Testis (tissue), 5 donors: ENCODE measurements at places on chromosomes 5 and 9. TPM values are rescaled to one million over a fixed set of nuclear protein-coding genes. Genes with fewer than 3 reads are reported as not detected.
A peak's percentile ranks its signal among the peaks of the same experiment; 100 is the strongest.

DNA sequence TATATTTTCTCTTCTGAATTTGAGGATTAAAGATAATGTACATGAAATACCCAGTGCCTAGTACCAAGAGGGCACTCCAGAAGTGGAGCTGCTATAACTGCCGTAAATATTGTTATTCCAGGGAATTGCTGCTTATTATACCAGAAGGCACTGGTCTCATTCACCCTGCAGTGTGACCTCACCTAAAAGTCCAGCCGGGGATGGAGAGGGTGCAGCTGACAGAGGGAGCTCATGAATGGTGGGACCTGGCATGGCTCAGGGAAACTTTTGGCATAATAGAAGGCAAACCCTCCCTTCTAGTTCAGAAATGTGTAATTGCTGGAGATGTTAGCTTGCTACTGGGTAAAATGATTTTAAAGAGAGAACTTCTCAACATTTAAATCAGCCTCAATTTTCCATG is 108.5 kb downstream of the MVB12B start:
- no peak for DNase-seq

- no peak for DNase-seq
Observed at GRCh38 chr5:61176631-61177030, 14.4 kb upstream of the SMIM15 start.

DNA sequence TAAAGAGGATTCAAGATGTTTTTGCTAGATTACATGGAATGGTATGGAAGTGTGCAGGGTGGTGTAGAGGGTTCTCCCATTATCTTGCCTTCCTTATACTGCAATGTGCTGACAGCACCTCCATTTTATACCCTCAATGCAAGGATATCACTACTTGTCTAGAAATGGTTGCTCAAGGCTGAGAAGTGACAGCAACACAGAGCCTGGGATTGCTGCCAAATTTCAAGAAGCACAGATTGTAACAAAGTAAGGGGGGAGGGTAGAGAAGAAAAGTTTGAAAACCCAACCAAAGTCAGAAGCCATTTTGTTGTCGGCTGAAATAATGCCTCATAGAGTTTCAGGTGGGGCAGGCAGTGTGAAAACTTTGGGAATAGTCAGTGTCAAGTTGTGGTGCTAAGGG is 29.8 kb downstream of the PCDHAC2 start:
- DNase-seq: peak; percentile 72

- DNase-seq: no peak
Observed at GRCh38 chr5:153496835-153497234, 6.4 kb downstream of the GRIA1 start.

The ENTREP1 gene
- 5.2 TPM for polyA plus RNA-seq

DNA sequence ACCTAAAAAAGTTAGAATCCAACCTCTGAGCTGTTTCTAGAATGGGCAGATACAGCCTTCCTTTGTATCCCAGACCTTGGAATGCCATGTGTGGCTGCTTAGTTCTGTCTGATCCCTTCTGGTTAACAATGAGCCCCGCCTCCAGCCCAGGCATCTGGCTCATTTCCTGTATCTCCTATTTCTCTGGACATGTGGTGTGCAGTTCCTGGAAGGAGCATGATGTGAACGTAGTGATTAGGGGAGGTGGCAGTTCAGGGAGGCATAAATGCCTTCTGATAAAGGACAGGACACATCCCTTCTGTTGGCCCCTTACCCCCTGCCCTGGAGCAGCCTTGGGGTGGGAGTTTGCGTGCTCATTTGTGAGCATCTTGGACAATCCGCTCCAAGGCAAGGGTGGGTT is 243.0 kb downstream of the ZSWIM6 start:
- no peak for DNase-seq

DNA sequence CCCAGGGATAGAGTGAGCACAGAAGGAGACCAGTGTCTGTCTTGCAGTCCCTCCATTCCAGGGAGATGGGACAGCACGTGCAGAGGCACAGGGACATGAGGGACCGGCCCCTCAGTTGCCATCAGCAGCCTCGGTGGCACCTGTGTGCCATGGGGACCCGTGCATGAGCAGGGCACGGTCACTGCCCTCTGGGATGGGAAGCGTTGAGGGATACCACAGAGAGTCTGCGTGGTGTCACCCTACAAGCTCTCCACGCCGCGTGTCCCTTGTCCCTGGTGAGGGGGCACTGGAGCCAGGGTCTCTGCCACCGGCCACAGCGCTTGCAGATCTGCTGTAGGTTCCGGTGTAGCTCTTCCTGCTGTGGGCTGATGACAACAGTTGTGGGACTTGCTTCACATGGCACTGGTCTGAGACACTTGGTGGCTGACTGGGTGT is 108.1 kb downstream of the CACNA1B start:
- no peak for DNase-seq

- no peak for DNase-seq
Observed at GRCh38 chr5:148653836-148654781, at the start of gene HTR4. Gene HTR4, minus strand, starts transcription at chr5:148654527. Its CDS starts 17,513 bp downstream, at chr5:148637014.

DNA sequence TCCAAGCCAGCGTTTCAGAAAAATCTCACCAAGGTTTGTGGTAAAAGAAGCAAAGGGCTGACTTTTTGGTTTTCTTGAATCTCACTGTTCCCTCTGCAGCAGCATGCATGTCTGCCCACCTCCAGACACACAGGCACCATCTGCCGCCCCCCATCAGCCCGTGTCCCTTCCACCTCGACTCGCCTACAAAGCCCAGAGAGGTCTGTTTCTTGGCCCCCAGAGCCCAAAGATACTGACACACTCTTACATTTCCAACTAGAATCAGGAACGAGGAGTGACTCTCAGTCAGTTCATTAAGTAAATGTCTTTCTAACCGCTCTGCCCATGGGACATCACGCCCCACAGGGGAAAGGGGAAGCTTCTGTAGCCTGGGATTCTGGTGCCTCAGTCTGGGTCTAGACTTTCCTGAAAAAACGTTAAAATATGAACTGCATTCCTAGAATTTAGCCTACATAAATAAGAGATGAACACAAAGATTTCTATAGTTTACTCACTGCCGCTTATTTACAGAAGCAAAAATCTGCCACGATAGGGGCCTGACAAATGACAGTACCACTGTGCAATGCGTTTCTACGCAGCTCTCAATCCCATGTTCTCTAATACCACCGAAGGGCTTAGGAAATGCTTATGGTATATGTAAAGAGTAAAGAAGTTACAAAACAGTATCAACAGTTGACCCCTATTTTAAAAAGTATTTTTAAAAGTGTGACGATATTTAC is 4.1 kb downstream of the IL4 start:
- no peak for DNase-seq

DNA sequence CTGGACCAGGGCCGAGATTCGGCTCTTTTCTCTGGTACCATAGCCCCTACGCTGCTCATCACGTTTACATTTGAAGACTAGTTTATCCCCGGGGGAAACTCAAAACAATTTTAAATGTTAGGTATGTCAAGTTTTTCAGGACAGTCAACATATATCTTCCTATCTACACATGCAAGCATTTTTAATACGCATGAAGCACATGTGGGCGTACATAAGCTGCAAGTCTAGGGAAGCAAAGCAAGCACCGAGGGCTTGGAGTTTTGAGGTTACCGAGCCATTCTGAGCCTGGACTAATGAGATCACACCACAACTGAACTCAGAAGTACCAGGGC is 154.4 kb downstream of the AUH start:
- DNase-seq: no peak

DNA sequence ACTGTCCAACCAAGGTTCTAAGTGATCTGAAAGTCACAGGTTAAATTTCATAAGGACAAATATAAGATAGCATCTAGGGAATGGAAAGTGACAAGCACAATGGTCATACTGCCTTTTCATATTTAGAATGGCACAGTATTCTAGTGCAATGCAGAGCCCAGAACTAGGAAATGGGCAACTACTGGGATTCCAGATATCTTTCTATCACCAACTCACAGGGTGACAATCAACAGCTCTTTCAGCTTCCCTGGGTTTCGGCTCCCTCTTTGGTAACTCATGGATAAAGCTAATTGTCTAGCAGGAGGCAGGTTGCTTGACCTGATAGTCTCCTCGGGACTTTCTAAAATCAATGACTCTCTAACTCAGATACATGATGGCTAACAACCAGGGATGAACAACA is 60.4 kb downstream of the NR3C1 start:
- DNase-seq: no peak

DNA sequence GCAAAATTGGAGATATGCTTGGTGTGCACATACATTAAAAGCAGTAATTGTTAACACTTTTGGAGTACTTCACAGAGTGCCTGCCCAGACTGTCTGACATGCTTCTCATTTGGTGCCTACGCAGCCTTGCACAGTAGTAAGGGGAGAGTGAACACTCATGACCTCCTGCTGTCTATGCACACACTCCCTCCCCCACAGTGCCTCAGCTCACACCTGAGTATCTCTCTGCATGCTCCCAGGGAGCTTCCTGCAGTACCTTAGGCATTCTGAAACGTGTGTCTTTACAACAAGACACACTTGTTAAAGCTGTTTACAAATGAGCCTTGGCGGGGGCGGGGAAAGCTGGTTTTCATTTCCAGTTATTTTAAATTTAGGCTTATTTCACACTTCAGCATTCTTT is 18.0 kb downstream of the MAP3K1 start:
- DNase-seq: no peak

The TMEM215 gene
- 5.2 TPM for polyA plus RNA-seq

The NFIB gene
- polyA plus RNA-seq: 8.4 TPM

DNA sequence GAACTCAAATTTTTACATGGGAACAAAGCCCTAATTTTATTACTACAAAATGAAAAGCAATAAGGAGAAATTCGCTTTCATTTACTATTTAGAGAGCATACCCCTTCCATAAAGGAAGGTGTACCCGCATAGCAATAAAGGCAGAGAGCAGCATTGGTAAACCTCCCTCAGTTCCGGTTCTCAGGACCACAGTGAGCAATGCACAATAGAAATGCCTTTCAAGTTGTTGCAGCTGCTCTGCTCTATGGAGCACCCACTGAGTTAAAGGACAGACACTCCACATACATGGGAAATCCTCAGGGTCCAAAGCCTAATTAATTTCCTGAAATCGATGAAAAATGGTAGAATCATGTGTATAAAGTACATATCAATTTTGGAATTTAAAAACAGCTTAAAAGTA is 89.9 kb upstream of the MPDZ start:
- no peak for DNase-seq

The PCDHGA1 gene
- 1.6 TPM for polyA plus RNA-seq

DNA sequence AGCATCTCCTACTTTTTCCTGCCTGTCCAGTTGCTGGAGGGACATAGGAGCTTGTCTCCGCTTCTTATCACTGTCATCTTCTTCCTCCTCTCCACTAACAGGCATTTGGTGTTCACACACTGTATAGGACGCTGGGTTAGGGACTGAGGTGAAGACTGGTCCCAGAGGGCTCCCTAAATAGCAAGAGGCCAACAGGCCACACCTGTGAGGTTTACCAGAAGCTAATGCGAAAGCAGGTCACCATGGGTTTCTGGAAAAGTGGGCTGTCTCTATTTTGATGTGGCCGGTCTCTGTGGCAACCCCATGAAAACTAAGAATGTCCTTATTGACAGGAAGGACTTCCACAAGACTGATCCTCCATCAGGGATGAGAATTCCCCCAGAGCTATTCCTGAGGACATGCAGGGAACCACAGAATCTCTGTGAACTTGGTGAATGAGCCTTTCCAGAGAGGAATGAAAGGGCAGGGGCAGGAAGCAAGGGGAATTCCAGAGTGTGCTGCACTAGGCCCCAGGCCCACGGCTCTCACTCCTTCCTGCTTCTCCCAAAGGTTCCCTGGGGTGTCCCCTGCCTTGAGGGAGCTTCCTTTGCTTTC is 61.7 kb downstream of the DAP start:
- DNase-seq: no peak
